ENCODE measurements at places on chromosomes 11 and 22. TPM values are rescaled to one million over a fixed set of nuclear protein-coding genes. Genes with fewer than 3 reads are reported as not detected.
A peak's percentile ranks its signal among the peaks of the same experiment; 100 is the strongest.

DNA sequence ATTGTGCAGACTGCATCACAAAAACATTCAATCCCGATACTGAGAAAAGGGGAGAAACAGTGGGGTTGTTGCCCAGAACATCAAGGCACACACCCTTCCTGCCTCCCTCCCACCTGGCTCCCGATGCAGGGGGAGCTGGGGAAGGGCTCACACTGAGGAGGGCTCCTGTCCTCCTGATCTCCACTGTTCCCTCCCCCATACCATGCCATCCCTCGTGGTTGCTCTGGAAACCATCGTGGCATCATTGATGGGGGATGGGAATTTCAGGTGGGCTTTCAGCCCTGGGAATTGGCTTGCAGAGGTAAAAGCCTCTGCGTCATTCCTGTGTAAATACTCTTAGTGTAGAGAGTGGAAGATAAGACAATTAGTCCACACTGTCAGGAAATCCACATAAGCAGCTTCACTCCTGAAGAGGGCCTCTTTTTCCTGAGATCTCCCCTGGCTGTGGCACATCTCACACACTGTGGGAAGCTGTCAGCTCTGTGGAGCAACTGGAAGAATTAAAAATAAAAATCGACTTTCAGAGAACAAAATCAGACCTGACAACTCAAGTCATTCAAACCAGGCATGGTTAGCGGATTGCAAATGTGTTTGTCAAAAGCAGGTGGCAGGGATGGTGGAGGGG, 176.0 kb downstream of the CHST1 start:
- no peak for DNase-seq

OR5A1 gene
- not detected for total RNA-seq

- no peak for DNase-seq
Observed at GRCh38 chr11:68977781-68978625, 2.8 kb downstream of the MRGPRD start.

AGBL2 gene
- total RNA-seq, result 0.67 TPM

- DNase-seq, result no peak
Observed at GRCh38 chr11:102513869-102514268, 16.7 kb downstream of the MMP7 start.

NXPE2 gene
- not detected for total RNA-seq

- no peak for DNase-seq
Observed at GRCh38 chr11:17476317-17477083, at the start of gene ABCC8. Gene ABCC8, minus strand, starts transcription at chr11:17476845. Its CDS starts 69 bp downstream, at chr11:17476776.

KCNJ5 gene
- total RNA-seq, result 10.4 TPM

GRCh38 chr22:23152238-23153114, 7.2 kb downstream of the RAB36 start:
- no peak for DNase-seq

DNA sequence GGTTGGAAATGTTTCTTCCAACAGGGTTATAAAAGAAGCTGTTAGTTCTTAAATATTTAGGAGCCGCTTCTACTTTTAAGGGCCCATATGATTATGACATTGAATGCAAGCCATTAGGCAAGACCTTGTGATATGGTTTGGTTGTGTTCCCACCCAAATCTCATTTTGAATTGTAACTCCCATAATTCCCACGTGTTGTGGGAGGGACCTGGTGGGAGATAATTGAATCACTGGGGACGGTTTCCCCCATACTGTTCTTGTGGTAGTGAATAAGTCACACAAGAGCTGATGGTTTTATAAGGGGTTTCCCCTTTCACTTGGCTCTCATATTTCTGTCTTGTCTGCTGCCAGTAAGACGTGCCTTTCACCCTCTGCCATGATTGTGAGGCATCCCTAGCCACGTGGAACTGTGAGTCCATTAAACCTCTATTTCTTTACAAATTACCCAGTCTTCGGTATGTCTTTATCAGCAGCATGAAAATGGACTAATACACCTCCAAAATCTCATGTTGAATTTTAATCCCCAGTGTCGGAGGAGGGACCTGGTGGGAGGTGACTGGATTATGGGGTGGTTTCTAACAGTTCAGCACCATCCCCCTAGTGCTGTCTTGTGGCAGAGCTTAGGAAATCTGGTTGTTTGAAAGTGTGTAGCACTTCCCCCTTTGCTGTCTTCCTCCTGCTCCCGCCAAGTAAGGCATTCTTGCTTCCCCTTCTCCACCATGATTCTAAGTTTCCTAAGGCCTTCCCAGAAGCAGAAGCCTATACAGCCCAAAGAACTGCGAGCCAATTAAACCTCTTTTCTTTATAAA, 4.3 kb downstream of the CD59 start:
- DNase-seq, result no peak

DNA sequence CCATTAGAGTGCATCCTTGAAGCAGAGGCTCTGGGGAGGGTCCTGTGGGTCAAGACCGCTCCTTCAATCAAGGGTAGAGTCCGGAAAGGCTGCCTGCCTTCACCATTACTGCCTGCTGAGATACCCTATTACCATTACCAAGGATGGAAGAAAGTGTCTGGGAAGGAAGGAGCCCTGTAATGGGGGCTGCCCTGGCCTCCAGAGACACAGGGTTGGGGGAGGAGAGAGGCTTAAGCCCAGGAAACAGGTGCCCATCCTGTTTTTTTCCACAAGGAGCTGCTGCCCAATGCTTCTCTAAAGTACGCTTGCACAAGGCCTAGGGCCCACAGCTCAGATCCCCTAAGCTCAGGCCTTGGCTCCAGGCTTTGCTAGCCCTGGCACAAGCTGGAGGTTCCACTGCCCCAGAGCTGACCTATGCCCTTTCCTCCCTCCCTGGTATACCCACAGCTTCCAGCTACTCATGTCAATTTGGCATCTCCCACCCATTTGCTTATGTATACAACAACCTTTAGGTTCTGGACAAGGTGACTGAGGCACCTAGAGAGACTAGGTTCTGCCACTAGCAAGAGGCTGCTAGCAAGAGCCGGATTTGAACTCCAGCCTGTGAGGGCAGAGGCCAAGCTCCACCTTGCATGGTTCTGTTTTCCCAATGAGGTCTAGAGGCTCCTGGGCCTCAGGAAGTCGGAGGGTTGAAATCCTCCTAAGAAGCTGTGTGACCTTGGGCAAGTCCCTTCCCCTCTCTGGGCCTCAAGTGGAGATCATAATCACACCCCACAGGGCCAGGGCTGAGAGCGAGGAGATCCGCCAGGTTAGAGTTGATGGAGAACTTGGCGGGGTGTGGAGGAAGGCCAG, 1.5 kb upstream of the PLCB3 start:
- no peak for DNase-seq

MTA2 gene
- 23.5 TPM for total RNA-seq

GRCh38 chr11:133503236-133503635, 29.1 kb downstream of the OPCML start:
- no peak for DNase-seq

DNA sequence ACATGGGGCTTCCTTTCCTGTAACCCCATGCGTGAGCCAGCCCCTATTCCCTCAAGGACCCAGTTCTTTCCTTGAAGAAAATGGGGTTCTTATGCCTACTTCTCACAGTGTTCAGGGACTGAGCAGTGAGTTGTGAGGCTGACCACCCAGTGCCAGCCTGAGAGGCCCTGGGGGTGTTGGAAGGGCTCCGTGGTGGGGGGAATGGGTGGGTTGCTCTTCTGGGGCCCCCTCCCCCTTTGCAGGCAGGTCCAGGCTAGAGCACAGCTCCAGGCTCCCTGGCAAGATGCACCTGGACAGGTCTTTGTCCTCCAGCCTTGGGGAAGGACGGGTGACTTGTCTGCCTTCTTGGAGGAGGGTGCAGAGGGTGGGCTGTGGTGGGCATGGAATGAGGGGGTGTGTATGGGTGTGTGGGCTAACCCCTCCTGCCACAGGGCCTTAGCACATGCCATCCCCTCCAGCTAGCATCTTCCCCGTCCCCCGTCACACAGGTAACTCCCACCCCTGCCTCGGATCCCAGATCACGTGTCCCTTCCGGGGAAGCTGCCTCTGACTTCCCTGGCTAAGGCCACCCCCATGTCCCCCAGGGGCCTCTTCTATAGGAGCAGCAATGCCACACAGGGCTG, 64.6 kb downstream of the MYEOV start:
- peak; percentile 4 for DNase-seq

GRCh38 chr11:2814751-2815150, 70.8 kb downstream of the CDKN1C start:
- DNase-seq, result no peak

- DNase-seq, result no peak
Observed at GRCh38 chr11:124172101-124172500, 11.0 kb upstream of the OR10D3 start.

RAPSN gene
- 0.19 TPM for total RNA-seq

- DNase-seq, result no peak
Observed at GRCh38 chr11:84866922-84867321, 760.2 kb downstream of the DLG2 start.

MAP6 gene
- total RNA-seq, result 2.7 TPM
